Smooth muscle cell of the umbilical artery (primary cell): ENCODE measurements at places on chromosomes 6 and 20. TPM values are rescaled to one million over a fixed set of nuclear protein-coding genes. Genes with fewer than 3 reads are reported as not detected.

CST2 gene
- not detected in 2 replicates for total RNA-seq

ZNF391 gene
- total RNA-seq: 1.8 and 2.4 TPM in 2 replicates

TNF gene
- under 0.01 TPM in 1 of 2 replicates, not detected in the other for total RNA-seq

GSTA2 gene
- not detected in 2 replicates for total RNA-seq

BNIP5 gene
- not detected in 2 replicates for total RNA-seq

MYH7B gene
- total RNA-seq: 0.05 TPM in 1 of 2 replicates, not detected in the other

CD109 gene
- 22.0 and 58.7 TPM in 2 replicates for total RNA-seq

XKR7 gene
- under 0.01 TPM in 1 of 2 replicates, not detected in the other for total RNA-seq

SHLD1 gene
- 0.74 and 2.7 TPM in 2 replicates for total RNA-seq

ZSCAN23 gene
- 3.3 and 7.4 TPM in 2 replicates for total RNA-seq

CTAGE9 gene
- not detected in 2 replicates for total RNA-seq

TBX18 gene
- 3.6 and 14.5 TPM in 2 replicates for total RNA-seq

MOXD1 gene
- 62.4 and 118 TPM in 2 replicates for total RNA-seq

CCN5 gene
- total RNA-seq: 0.05 and 0.30 TPM in 2 replicates

PLCB1 gene
- 22.1 and 26.7 TPM in 2 replicates for total RNA-seq

ABCF1 gene
- total RNA-seq: 35.9 and 54.6 TPM in 2 replicates

KHDRBS2 gene
- total RNA-seq: not detected in 2 replicates

SGK2 gene
- under 0.01 and 0.74 TPM in 2 replicates for total RNA-seq

ADAM33 gene
- total RNA-seq: 16.4 and 18.7 TPM in 2 replicates

ADGB gene
- total RNA-seq: under 0.01 TPM in 1 of 2 replicates, not detected in the other

HLA-DOA gene
- total RNA-seq: not detected in 2 replicates

PTK6 gene
- total RNA-seq: 0.18 TPM in 1 of 2 replicates, not detected in the other

TP53INP2 gene
- 4.2 and 5.0 TPM in 2 replicates for total RNA-seq
